HepG2 (cell line): ENCODE measurements at places on chromosomes 11 and 22. TPM values are rescaled to one million over a fixed set of nuclear protein-coding genes. Genes with fewer than 3 reads are reported as not detected.

GRCh38 chr11:82682003-82682751, 51.5 kb downstream of the FAM181B start:
- no peaks in the 10 kb centered on the region for H3K27me3 ChIP-seq
- H3K36me3 ChIP-seq = no peaks in the 10 kb centered on the region
- no peak overlapping the region for H3K4me3 ChIP-seq
- peak; percentile 67 for DNase-seq
- H3K4me1 ChIP-seq = no peaks in the 10 kb centered on the region

- no peaks in the 10 kb centered on the region for H3K27me3 ChIP-seq
- no peak overlapping the region for H3K27ac ChIP-seq
- no peak overlapping the region for H3K4me3 ChIP-seq
- H3K4me1 ChIP-seq = no peaks in the 10 kb centered on the region
- peaks cover 19% of the 10 kb centered on the region; the same call in 1 of the 3 replicates for H3K36me3 ChIP-seq
Measured at GRCh38 chr11:74626130-74626529, 33.7 kb downstream of the POLD3 start.

DNA sequence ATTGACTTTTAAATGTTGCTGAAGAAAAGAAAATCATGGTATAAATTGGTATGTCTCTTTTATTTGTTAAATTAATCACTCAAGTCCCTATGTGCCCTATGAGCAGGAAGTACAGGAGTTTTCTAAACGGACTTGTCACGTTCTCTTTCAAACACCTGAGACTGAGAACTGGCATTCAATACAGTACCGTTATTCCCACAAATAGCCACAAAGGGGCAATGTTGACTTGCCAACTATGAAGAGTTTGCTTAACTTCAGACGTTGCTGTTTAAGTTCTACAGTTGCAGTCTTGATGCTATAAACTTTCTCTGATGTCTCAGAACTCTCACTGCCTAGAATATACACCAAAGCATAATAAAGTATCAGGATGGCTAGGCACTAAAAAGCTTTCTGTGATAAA, 7.6 kb downstream of the OR56A1 start:
- no peak overlapping the region for H3K27ac ChIP-seq
- no peaks in the 10 kb centered on the region for H3K27me3 ChIP-seq
- peak; percentile 43 for DNase-seq
- no peaks in the 10 kb centered on the region for H3K36me3 ChIP-seq
- no peaks in the 10 kb centered on the region for H3K4me1 ChIP-seq

The DEAF1 gene
- 18.2 and 29.6 TPM in 2 replicates for total RNA-seq

GRCh38 chr11:34642001-34642554, 21.2 kb downstream of the EHF start:
- H3K27me3 ChIP-seq = no peaks in the 10 kb centered on the region
- no peak overlapping the region for H3K27ac ChIP-seq
- H3K4me1 ChIP-seq = peaks cover 76% of the 10 kb centered on the region
- no peak overlapping the region for H3K4me3 ChIP-seq

DNA sequence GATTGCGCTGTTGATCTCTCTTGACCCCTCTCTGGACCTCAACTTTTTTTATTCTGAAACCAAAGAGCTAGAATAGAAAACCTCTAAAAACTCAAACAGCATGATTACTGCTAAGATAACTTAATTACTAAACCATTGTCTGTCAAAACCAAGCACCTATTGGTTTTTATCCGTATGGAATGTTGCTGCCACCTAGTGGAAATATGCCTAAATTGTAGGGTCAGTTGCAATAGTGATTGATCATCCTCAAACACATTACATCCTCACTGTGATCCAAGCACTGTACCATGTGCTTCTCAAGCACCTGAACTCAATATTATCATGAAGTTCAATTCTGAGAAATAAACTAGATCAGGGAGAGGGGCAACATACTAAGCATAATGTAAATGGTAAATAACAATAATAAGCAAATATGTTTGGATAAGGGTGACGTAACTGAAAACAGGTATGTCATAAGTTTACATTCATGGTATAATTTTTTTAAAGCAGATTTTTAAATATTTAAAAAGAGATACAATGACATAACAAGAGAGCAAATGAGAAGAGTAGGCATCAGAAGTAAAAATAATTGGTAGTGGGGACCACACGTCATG, 3.8 kb upstream of the OR5A2 start:
- no peak overlapping the region for H3K4me3 ChIP-seq
- DNase-seq = peak; percentile 53
- no peaks in the 10 kb centered on the region for H3K36me3 ChIP-seq
- H3K27ac ChIP-seq = no peak overlapping the region
- H3K27me3 ChIP-seq = no peaks in the 10 kb centered on the region

The SLC29A2 gene
- total RNA-seq = 0.49 and 0.66 TPM in 2 replicates

The JAML gene
- total RNA-seq = 3.3 and 3.8 TPM in 2 replicates

- H3K27me3 ChIP-seq = no peaks in the 10 kb centered on the region
- no peak overlapping the region for H3K27ac ChIP-seq
- H3K4me1 ChIP-seq = peaks cover 45% of the 10 kb centered on the region
- no peak for DNase-seq
- peaks cover 3% of the 10 kb centered on the region; the same call in 1 of the 2 replicates for H3K36me3 ChIP-seq
Measured at GRCh38 chr22:31733580-31734079, 16.3 kb downstream of the PRR14L start.

GRCh38 chr11:68303982-68304780, 8.2 kb upstream of the LRP5 start:
- H3K4me1 ChIP-seq = peaks cover 66% of the 10 kb centered on the region
- no peak overlapping the region for H3K27ac ChIP-seq
- H3K27me3 ChIP-seq = no peaks in the 10 kb centered on the region; the same call in 2 of the 3 replicates
- H3K4me3 ChIP-seq = no peak overlapping the region
- peaks cover 17% of the 10 kb centered on the region; the same call in 2 of the 3 replicates for H3K36me3 ChIP-seq

GRCh38 chr22:23159291-23159630, 14.0 kb downstream of the RAB36 start:
- DNase-seq = no peak
- peaks cover 100% of the 10 kb centered on the region for H3K4me1 ChIP-seq
- H3K27ac ChIP-seq = no peak overlapping the region
- H3K27me3 ChIP-seq = no peaks in the 10 kb centered on the region

DNA sequence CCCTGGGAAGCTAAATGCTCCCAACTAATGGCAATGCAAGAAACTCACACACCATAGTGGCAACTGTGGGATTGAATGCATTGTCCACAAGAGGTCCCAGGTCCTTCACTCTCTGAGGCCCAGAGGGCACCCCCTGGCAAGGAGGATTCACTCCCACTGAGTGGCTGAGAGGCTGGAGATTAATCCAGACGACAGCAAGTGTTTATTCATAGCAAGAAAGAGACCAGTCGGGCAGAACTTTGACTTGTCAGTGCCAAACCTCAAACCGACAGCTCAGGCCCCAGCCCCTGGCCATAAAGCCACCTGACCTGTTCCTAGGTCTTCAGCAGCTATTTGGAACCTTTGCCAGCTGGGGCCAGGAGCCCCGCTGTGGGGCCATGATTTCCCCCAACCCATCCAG, 54.5 kb upstream of the MPEG1 start:
- no peak for DNase-seq
- no peaks in the 10 kb centered on the region for H3K4me1 ChIP-seq
- peaks cover 3% of the 10 kb centered on the region; the same call in 1 of the 3 replicates for H3K27me3 ChIP-seq
- H3K27ac ChIP-seq = no peak overlapping the region
- no peaks in the 10 kb centered on the region for H3K36me3 ChIP-seq
- no peak overlapping the region for H3K4me3 ChIP-seq

The PACS1 gene
- 7.6 and 12.2 TPM in 2 replicates for total RNA-seq

DNA sequence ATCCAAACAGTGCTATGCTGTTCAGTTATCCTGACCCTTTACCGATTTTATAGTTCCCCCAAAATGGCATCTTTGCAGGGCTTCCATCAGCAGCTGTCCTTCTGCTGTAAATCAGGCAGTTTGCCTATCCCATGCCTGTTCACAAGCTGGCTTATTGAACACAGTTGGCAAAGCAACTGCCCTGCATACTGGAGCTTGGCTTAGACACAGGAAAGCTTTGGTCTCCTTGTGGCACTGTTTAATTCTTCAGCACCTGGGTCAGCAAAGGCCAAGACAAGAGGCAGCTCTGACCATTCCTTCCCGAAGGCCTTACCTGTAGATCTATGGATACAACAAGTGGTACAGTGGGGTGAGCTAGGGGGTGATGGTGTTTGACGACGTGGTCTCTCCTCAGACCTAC, 32.2 kb downstream of the TSPAN18 start:
- no peaks in the 10 kb centered on the region for H3K4me1 ChIP-seq
- no peaks in the 10 kb centered on the region for H3K36me3 ChIP-seq
- H3K27ac ChIP-seq = no peak overlapping the region
- H3K27me3 ChIP-seq = peaks cover 7% of the 10 kb centered on the region; the same call in 2 of the 3 replicates

GRCh38 chr11:119584193-119585042, 144.6 kb downstream of the NECTIN1 start:
- H3K4me1 ChIP-seq = peaks cover 21% of the 10 kb centered on the region
- H3K4me3 ChIP-seq = peak overlapping the region; percentile 15
- peaks cover 40% of the 10 kb centered on the region for H3K27me3 ChIP-seq
- no peak overlapping the region for H3K27ac ChIP-seq
- no peaks in the 10 kb centered on the region for H3K36me3 ChIP-seq

The IL17REL gene
- total RNA-seq = not detected in 2 replicates

The BAD gene
- total RNA-seq = 28.5 and 33.0 TPM in 2 replicates

The PHOX2A gene
- not detected in 2 replicates for total RNA-seq

- no peaks in the 10 kb centered on the region for H3K27me3 ChIP-seq
- peaks cover 1% of the 10 kb centered on the region; the same call in 1 of the 2 replicates for H3K36me3 ChIP-seq
- H3K4me3 ChIP-seq = no peak overlapping the region
- peaks cover 15% of the 10 kb centered on the region for H3K4me1 ChIP-seq
Measured at GRCh38 chr22:25146307-25146706, 53.4 kb upstream of the CRYBB3 start.

The DEFB131B gene
- total RNA-seq = not detected in 2 replicates

- no peaks in the 10 kb centered on the region; the same call in 1 of the 2 replicates for H3K27me3 ChIP-seq
- DNase-seq = no peak
- H3K36me3 ChIP-seq = no peaks in the 10 kb centered on the region
- H3K27ac ChIP-seq = no peak overlapping the region
Measured at GRCh38 chr11:8873741-8874405, 37.1 kb upstream of the AKIP1 start.

GRCh38 chr11:100672498-100673033, 14.5 kb upstream of the ARHGAP42 start:
- no peak overlapping the region for H3K4me3 ChIP-seq
- H3K27me3 ChIP-seq = no peaks in the 10 kb centered on the region
- H3K27ac ChIP-seq = no peak overlapping the region
- H3K36me3 ChIP-seq = no peaks in the 10 kb centered on the region

- no peak overlapping the region for H3K27ac ChIP-seq
- DNase-seq = no peak
- no peak overlapping the region for H3K4me3 ChIP-seq
Measured at GRCh38 chr22:24284747-24285203, 14.1 kb downstream of the SPECC1L start.

The SCUBE1 gene
- total RNA-seq = under 0.01 TPM in 1 of 2 replicates, not detected in the other

The SLC25A18 gene
- total RNA-seq = 0.75 and 0.86 TPM in 2 replicates

DNA sequence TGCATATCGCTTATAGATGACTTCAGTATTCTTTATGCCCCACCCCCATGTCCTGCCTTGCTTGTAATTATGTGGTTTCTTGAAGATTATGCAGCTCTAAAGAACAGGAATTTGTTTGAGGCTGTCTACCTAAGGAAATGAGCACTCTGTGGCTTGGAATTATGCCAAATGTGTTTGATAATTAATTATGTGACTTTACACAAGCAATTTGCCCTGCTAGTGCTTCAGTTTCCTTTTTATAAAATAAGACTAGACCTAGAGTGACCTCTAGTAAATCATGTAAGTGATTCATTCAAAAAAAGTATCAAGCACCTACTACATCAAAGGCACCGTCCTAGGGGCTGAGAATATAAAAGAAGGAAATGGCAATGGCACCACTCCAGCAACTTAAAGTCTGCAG, 491.5 kb upstream of the KIRREL3 start:
- no peak overlapping the region for H3K27ac ChIP-seq
- no peak overlapping the region for H3K4me3 ChIP-seq
- no peaks in the 10 kb centered on the region for H3K4me1 ChIP-seq
- H3K36me3 ChIP-seq = no peaks in the 10 kb centered on the region
- no peaks in the 10 kb centered on the region for H3K27me3 ChIP-seq

The KIF18A gene
- total RNA-seq = 14.4 and 22.8 TPM in 2 replicates
